CD4-positive, alpha-beta T cell treated with Interleukin-4 for 4 hours (primary cell): ENCODE measurements at places on chromosomes 4 and X.
A peak's percentile ranks its signal among the peaks of the same experiment; 100 is the strongest.

GRCh38 chrX:103066606-103067005, 2.6 kb upstream of the BEX1 start:
- DNase-seq: no peak

- no peak for DNase-seq
Observed at GRCh38 chr4:98319021-98319420, 57.8 kb downstream of the RAP1GDS1 start.

GRCh38 chrX:15206306-15206705, 63.6 kb downstream of the ASB9 start:
- no peak for DNase-seq

GRCh38 chrX:48787505-48788443, 1.4 kb downstream of the GATA1 start:
- DNase-seq: no peak

DNA sequence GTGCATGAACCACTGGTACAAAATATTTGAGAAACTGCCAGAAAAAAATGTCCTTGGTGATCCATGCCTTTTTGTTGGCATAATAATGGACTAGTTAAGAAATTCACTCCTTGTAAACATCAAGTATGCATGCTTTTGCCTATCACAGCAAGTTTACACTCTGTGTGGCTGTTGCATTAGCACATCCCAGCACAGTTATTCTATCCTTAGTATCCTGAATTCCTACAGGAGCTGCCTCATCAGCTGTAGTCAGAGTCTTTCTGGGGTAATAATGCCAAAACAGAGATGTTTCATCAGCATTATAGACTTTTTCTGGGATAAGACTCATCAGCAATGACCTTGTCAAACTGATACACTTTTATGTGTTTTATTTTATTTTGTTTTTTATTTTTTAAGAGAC, 82.8 kb downstream of the CHIC2 start:
- no peak for DNase-seq

- DNase-seq: no peak
Observed at GRCh38 chrX:50718776-50719175, 95.2 kb downstream of the SHROOM4 start.

- DNase-seq: peak; percentile 55
Observed at GRCh38 chr4:184409911-184410692, 64.2 kb downstream of the IRF2 start.

DNA sequence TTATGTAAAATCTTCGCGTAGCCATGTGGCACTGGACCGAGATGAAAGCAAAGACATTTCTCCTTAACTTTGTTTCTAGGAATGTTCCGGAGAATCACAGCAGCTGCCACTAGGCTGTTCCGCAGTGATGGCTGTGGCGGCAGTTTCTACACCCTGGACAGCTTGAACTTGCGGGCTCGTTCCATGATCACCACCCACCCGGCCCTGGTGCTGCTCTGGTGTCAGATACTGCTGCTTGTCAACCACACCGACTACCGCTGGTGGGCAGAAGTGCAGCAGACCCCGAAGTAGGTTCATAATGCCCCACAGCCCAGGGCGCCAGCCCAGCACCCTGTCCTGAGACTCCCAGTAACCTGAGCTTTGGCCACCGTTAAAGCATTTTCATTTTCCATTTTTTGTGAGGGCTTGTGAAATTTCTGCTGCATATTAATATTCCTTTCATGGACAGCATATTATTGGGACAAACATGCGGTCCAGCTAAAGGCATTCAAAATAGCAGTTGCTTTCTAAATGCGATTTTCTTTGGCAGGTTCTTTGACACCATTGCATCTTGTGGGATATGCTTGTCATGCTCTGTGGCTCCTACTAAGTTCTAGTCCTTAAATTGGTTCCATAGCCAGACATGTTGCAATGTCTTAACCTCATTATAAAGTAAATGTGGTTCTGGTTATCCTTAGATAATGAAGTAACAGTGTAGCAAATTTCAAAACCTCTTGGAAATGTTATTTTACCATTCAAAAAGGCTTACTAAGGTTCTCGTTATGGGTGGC, 49.1 kb upstream of the MSANTD1 start:
- DNase-seq: no peak

DNA sequence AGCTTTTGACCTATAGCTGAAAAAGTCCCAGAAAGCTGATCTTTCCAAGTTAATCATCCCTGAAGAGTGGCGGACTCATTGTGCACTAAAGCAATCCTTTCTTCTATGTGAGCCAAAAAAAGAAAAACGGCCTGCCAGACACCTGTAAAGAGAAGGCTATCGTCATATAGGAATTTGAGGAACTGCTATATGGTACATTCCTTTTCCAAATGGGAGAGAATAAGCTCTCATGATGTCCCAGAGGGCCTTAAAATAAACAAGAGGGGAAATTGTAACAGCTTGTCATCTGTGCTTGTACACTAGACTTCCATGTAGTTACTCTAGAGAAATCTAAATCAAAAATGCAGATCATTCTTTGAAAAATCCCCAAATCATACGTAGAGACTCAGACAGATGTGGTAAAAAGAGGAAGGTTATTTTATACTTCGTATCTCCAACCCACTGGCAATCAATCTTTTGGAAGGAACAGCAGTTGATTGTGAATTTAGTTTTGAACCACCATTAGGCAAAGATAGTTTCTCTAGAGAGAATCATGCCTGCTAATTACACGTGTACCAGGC, 26.1 kb downstream of the GPR174 start:
- DNase-seq: no peak

DNA sequence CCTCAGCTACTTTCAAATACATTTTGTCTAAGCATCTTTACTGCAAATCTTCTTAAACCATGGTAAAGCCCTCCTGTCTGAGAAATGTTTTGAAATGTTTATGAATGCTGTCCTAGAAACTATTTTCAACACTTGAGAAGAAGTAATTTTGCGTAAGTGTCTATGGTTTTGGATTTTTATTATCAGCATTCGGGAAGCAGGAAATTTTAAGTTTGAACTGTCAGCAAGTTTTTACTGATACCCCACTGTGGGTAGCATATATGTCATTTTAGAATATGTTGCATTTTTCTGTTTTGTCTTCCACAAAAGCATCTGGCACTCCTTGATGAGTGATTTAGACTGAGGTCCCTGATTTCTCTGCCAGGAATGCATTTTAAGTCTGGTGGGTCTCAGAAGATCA, 302.4 kb upstream of the GIMD1 start:
- no peak for DNase-seq

DNA sequence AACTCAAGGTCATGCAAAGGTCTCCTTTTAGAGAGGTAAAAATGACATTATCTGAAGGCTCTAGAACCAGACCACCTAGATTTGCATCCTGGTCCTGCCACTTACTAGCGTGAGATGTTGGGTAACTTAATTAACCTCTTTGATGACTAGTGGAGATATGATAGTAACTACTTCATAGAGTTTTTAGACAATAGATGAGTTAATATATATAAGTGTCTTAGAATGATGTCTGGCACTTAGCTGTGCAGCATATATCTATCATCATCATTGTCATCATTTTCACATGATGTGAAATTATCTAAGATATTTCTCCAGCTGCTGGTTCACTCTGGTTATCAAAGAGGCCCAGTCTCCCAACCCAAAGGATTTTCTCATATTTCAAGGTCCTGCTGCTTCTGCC, 126.1 kb upstream of the DCLK2 start:
- no peak for DNase-seq

DNA sequence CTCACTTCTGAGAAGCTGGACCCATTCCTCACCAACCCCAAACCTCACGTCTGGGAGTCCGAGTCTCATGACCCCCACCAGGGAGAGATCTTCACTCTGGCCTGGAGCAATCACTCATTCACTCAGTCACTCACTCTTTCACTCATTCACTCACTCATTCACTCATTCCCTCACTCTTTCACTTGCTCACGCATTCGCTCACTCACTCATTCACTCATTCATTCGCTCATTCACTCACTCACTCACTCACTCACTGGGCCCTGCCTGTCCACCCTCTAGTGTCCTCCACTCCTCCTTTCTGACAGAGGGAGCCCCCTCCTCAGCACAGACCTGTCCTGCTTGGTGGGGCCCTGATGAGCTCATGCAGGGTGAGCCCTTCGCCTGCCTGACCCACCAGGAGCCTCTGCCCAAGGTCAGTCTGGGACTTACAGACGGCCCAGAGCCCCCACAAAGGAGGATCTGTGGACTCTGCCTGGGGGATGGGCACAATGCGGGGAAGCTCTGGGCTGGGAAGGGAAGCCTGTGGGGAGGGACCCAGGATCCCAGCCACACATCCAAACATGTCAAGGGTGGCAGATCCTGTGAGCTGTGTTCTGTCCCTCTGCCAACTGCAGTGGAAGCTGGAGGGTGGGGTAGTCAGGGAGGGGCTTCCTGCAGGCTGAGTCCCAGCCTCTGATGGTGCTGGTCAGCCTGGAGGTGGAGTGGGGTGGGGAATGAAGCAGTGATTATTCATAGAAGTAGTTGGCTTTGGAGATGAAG, 18.5 kb downstream of the CPZ start:
- no peak for DNase-seq

DNA sequence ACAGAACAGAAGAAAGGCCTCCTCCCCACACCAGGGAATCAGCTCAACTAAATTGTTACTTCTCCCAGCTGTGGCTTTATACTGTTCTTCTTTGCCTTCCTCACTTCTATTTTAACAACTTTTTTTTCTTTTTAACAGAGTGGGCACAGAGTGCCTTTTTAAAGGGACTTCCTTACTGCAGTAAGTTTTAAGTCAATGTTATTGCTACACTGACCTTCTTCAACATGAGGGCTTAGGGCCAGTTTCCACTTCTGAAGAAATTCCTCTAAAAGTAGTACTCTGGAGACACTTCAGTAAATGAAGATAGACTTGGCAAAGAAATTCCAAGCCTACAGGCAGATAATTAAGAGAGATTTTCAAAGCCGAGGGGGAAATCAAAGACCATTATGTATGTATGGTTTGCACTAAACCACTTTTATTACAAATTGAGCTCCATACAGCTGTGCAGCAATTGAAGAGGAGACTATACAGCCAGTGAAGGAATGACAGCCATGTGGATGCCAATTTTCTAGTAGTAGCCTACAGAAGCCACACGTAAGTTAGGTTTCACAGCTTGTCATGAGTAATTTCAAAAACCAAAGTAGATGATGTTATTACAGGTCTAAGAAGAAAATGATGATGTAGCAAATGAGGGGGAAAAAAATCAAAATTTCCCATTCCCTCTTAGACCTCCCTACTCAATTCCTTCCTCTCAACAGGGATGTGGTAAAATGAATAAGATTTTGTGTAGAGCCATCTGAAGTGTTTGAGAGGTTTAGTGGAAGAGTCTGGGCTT, 36.9 kb upstream of the RASGEF1B start:
- DNase-seq: no peak

- no peak for DNase-seq
Observed at GRCh38 chr4:151048913-151049312, 33.8 kb upstream of the LRBA start.

DNA sequence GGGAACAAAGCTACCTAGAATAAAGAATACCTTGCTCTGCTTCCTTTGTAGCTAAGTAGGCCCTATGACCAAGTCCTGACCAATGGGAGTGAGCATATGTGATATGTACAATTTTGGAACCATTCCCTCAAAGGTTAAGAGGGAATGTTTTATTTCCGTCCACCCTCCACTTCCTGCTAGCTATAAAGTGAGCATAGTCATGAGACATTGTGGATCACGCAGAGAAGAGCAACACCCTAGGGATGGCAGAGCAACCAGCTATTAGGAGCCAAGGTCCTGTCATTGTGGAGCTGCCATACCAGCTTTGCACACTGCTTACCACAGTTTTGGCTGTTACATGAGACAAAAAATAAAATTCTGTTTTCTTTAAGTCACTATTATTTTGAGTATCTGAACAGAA, 45.8 kb upstream of the RNF128 start:
- no peak for DNase-seq

GRCh38 chr4:177411996-177412395, 30.2 kb downstream of the AGA start:
- DNase-seq: no peak

- DNase-seq: no peak
Observed at GRCh38 chrX:112641449-112641848, 38.3 kb downstream of the LHFPL1 start.

GRCh38 chrX:69538321-69538876, 34.3 kb downstream of the NALF2 start:
- DNase-seq: peak; percentile 39

DNA sequence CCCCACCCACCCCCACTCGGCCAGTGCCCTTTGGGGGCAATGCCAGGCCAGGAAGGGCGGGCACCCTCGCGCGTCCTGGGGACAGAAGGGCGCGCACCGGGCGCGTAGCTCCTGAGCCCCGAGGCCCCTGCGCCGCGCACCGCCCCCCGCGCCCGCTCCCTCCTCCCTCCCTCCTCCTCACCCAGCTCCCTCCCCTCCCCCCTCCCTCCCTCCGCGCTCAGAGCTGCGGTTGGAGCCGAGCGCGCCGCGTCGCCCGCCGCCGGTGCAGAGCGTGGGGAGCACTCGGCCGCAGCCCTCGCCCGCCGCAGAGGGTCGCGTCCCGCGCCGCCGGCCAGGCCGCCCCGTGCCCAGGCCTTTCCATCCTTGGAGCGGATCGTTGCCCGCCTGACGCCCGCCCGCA, at the start of gene ATP2B3:
TSS of gene ATP2B3 (plus strand) at position 220 of the 400 bp plus-strand sequence. CDS start 18,606 bp downstream, outside the sequence.
- no peak for DNase-seq

GRCh38 chr4:145248971-145249370, 68.6 kb upstream of the OTUD4 start:
- DNase-seq: no peak

DNA sequence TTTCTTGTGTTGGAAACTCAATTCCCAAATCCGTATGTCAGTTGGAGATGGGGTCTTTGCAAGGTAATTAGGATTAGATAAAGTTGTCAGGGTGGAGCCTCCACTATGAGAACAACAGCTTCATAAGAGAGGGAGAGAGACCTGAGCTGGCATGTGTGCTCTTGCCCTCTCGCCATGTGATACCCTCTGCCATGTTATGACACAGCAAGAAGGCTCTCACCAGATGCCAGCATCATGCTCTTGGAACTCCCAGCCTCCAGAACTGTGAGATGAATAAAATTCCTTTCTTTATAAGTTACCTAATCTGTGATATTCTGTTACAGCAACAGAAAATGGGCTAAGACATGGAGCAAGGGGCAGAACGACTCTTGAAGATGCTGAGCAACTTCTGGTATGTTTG, 201.9 kb upstream of the BOD1L1 start:
- DNase-seq: no peak

GRCh38 chr4:62087706-62088105, 887.6 kb downstream of the ADGRL3 start:
- no peak for DNase-seq

DNA sequence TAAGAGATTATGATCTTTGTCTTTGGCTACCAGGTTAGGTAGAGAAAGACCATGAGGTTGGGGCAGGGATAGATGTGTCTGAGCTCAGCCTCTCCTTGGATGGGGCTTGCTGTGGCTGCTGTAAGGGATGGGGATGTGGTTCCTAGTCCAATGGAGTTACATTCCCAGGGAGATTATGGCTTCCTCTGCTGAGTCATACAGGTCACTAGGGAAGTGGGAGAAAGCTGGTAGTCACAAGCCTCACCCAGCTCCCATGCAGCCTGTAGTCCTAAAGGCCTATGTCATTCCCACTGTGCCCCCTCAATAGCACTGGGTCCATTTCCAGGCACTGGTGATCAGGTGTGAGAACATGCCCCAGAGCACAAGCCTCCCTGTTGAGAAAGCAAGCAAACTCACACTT, 70.6 kb upstream of the CENPE start:
- no peak for DNase-seq
